A549 (cell line): ENCODE measurements at places on chromosomes 2 and 18. TPM values are rescaled to one million over a fixed set of nuclear protein-coding genes. Genes with fewer than 3 reads are reported as not detected.

GRCh38 chr18:13139885-13140450, 78.6 kb upstream of the LDLRAD4 start:
- no peak for DNase-seq

GRCh38 chr2:54665436-54665856, 58.0 kb upstream of the EML6 start:
- peak; percentile 73 for DNase-seq

DNA sequence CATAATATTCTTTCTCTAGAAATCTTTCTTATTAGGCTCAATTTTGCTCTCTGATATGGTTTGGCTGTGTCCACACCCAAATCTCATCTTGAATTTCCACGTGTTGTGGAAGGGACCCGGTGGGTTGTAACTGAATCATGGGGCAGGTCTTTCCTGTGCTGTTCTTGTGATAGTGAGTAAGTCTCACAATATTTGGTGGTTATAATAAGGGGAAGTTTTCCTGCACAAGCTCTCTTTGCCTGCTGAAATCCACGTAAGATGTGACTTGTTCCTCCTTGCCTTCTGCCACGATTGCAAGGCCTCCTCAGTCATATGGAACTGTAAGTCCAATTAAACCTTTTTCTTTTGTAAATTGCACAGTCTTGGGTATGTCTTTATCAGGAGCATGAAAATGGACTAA, 73.8 kb downstream of the CAVIN2 start:
- no peak for DNase-seq

GRCh38 chr2:179853108-179853507, 8.3 kb downstream of the ZNF385B start:
- DNase-seq, result no peak

- no peak for DNase-seq
Observed at GRCh38 chr18:43751203-43751602, 473.9 kb upstream of the SYT4 start.

DNA sequence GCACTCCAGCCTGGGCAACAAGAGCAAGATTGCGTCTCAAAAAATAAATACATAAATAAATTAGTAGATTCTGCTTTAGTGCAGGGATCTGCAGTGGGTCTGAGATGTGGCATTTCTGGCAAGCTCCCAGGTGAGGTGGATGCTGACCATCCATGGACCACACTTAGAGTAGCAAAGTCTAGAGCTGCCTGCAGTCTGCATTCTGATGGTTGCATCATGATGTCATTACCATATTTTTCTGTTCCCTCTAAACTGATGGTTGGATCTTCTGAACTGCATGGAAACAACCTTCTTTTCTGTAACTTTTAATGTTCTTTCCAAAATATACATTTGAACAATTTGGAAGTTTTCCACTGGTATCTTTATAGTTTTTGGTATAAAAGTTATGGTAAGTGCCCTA, 42.9 kb downstream of the MYL12B start:
- DNase-seq, result no peak

GRCh38 chr2:88159955-88160415, 10.2 kb upstream of the THNSL2 start:
- DNase-seq, result peak; percentile 58

- DNase-seq, result no peak
Observed at GRCh38 chr2:28768422-28768821, 16.8 kb downstream of the PPP1CB start.

DNA sequence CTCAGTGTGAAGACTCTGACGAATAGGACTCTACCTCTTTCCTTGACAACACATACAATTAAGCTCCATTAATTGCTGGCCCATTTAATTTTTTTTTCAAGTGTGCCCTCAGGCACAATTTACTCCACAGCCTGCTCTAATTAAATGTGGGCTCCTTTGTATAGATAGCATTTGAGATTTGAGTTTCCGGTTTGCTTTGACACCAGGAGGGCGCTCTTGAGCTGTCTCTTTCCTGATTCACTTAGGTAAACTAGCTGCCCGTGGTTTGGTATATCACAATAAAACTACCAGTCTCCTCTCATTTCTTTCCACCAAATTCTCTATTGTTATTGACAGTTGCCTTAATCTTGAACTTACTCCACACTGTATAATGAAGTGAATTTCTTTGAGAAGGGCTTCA, 666.0 kb downstream of the DSC3 start:
- peak; percentile 10 for DNase-seq

DNA sequence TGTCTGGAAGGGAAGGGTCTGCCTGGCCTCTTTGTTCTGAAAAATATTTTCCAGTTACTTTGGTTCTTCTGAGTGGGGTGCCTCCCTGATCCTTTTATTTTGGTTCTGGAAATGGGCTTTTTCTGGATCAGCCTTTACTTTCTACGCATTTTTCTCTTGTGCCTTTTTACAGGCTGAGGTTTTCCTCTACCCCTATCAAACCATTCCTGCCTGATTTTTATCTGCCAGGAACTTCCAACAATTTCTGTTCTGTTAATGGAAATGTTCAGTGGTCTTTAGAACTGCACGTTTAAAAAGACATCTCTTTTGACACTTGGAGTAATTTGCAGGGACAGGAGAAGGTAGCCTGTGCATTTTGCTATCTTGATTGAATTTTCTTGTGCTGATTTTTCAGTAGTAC, 113.8 kb downstream of the ARHGAP28 start:
- DNase-seq, result no peak

GRCh38 chr18:42404151-42404550, 449.1 kb downstream of the PIK3C3 start:
- no peak for DNase-seq

- peak; percentile 38 for DNase-seq
Observed at GRCh38 chr2:101806123-101806522, 108.6 kb downstream of the MAP4K4 start.

GRCh38 chr18:74679006-74679678, 81.5 kb downstream of the ZNF407 start:
- no peak for DNase-seq

- no peak for DNase-seq
Observed at GRCh38 chr2:42030200-42030759, 17.5 kb upstream of the PKDCC start.

- no peak for DNase-seq
Observed at GRCh38 chr2:154537843-154538450, 160.5 kb upstream of the KCNJ3 start.

- no peak for DNase-seq
Observed at GRCh38 chr18:48975120-48975816, 24.5 kb upstream of the SMAD7 start.

DNA sequence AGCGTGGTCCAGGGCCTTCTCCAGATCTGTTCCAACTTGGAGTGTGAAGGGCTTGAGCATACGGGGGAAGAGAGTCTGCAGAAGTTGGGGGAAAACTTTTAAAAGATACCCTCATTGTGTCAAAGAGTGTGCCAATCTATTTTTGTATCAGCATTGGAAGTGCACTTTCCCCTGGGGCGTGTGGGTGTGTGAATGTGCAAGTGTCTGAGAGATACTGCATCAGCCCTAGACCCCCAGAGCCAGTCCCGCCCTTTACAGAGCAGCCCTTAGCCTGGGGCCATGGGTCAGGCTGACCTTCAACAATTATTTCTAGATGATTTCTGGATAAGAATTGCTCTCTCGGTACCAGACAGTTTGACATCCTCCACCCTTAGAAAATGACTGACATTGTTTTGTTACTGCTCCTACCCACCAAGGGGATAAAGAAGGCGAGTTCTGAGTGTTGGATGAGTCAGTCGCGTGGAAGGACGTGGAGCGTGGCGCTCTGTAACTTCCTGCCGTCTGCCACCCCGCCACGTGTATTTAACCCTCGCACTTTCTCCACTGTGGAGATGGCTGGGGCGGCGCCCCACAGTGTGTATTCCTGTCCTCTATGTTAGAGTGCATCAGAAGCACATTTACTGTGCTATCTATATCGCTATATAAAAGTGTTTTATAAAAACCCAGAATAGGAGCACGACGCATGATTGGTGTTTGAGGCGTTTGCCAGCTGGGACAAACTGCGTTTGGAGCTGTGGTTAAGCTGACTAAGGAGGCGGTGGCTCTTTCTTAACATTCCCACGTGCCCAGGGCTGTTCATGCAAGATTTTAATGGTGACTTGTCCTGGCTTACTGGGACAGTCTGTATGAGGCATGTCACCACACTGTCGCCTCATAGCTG, 122.6 kb downstream of the CABLES1 start:
- DNase-seq, result no peak

DNA sequence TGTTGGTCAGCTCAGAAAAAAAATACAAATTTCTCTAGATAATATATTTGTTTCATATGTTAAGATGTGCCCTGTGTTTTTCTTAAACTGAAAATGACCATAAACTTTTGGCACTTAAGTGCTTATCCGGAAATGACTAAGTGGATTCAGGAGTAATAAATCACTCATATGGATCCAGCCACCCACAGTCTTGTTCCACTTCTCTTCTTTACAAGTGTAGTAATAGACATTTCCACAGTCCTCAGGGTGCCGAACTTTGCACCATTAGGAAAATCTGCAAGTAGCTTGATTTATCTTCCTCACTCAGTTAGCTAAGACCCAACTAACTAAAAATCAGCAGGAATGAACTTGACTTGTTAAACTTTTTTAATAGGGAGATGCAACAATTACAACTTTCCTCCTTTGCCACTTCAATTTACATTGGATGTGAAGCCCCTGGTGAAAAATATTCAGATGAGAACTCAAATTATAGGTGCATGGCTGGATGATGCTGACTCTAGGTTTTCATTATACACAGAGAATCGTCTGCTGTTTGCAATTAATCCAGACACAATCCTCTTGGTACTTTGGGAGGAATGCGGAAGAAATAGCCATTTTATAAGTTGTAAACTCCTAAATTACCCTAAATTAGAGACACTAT, 322.5 kb downstream of the ARHGAP15 start:
- DNase-seq, result peak; percentile 13

- no peak for DNase-seq
Observed at GRCh38 chr18:63997041-63997440, 27.2 kb downstream of the SERPINB8 start.

DNA sequence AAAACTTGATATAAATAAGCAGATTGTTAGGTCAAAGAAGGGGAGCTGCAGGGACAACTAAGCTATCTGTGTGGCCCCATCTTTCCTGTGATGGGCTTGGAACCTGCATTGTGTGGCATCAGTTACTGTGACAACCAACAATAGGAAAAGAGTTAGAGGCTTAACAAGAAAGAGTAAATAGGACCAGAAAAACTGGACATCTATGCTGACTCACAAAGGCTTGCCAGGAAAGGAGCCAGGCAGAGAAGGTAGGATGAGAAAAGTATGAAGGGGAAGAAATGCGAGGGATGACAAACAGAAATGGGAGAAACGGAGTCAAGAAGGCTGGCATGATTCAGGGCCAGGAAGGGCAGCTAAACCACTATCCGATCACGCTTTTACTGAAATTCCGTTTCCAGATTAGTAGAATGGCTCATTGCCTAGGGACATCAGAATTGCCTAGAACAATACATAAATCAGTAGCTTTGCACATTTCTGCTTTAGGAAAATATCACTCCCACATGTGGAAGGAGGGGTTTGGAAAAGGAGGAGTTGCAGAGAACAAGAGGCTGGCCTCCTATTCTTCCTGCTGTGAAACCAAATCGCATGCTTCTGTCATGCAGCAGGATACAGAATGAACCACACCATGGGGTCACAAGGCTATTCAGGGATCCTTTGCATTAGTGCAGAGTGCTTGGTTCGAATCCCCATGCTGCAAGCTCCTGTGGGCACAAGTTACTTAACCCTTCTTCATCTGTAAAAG, 7.3 kb downstream of the PLA2R1 start:
- DNase-seq, result no peak

DNA sequence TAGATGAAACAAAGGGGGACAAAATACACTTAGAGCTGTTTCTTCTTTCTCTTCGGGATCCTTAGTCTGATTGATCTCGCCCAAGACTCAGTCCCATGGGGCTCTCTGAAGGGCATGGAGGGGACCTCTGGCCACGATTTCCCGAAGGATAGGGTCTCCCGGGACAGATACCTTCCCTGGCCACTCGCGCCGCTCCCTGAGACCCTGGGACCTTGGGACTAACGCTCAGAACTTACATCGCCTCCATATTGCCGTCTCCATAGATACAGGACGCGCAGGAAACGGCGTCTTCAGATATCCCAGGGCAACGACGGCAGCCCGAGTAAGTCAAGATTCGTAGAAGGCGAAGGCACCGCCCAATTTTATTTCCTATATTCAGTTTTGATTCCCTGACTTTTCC, at the start of gene CFAP65:
CFAP65 (minus strand) TSS at position 265 of the 400 bp plus-strand sequence. CDS start 2,468 bp downstream, outside the sequence.
- DNase-seq, result peak; percentile 53

GRCh38 chr2:63855418-63856302, 14.0 kb downstream of the UGP2 start:
- DNase-seq, result no peak

DNA sequence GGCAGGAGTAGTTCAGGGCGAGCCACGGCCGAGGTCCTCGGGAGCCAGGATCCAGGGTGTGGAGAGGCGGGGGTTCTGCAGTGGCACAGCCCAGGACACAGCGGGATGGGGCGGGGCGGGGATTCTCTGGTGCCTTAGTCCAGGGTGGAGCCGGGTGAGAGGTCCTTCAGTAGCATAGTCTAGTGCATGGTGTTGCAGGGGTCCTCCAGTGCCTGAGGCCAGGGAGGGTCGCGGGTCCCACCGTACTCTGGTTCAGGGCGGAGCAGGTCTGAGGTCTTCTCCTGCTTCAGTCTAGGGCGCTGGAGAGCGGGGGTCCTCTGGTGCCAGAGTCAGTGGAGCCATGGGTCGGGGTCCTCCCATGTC, 131.1 kb downstream of the CCDC74A start:
- no peak for DNase-seq

- DNase-seq, result no peak
Observed at GRCh38 chr2:99562516-99562915, 72.7 kb upstream of the REV1 start.

- DNase-seq, result peak; percentile 76
Observed at GRCh38 chr2:30026091-30027055, 105.0 kb upstream of the ALK start.

- DNase-seq, result no peak
Observed at GRCh38 chr2:160334028-160334741, 134.1 kb upstream of the ITGB6 start.

DNA sequence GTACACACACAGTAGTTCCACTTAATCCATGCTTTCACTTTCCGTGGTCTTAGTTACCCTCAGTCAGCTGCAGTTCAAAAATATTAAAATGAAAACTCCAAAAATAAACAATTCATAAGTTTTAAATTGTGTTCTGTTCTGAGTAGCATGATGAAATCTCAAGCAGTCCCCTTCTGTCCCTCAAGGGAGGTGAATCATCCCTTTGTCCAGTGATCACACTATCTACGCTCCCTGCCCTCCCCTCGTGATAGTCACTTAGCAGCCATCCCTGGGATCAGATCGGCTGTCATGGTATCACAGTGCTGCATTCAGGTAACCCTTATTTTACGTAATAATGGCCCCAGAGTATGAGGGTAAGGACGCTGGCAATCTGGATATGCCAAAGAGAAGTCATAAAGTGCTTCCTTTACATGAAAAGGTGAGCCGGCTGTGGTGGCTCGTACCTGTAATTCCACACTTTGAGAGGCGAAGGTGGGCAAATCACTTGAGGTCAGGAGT, 5.8 kb upstream of the RTN4 start:
- peak; percentile 52 for DNase-seq

Gene ANKRD23
- polyA plus RNA-seq, result 2.1 to 2.5 TPM (median 2.4 TPM) in 3 replicates

Gene CYRIA
- polyA plus RNA-seq, result 0.05 to 0.09 TPM (median 0.08 TPM) in 3 replicates

Gene PDCL3
- polyA plus RNA-seq, result 64.1 to 72.9 TPM (median 68.2 TPM) in 3 replicates

Gene KYNU
- 242 to 304 TPM (median 302 TPM) in 3 replicates for polyA plus RNA-seq

Gene TRIM43
- polyA plus RNA-seq, result not detected in 3 replicates

Gene TMEM169
- polyA plus RNA-seq, result 0.80 to 0.82 TPM (median 0.81 TPM) in 3 replicates

Gene CCDC74B
- 4.8 to 5.4 TPM (median 5.0 TPM) in 3 replicates for polyA plus RNA-seq

Gene NEU2
- polyA plus RNA-seq, result not detected in 3 replicates

Gene LRATD1
- polyA plus RNA-seq, result not detected in 3 replicates
